ENCODE measurements at places on chromosomes 7 and 10.
A peak's percentile ranks its signal among the peaks of the same experiment; 100 is the strongest.

DNA sequence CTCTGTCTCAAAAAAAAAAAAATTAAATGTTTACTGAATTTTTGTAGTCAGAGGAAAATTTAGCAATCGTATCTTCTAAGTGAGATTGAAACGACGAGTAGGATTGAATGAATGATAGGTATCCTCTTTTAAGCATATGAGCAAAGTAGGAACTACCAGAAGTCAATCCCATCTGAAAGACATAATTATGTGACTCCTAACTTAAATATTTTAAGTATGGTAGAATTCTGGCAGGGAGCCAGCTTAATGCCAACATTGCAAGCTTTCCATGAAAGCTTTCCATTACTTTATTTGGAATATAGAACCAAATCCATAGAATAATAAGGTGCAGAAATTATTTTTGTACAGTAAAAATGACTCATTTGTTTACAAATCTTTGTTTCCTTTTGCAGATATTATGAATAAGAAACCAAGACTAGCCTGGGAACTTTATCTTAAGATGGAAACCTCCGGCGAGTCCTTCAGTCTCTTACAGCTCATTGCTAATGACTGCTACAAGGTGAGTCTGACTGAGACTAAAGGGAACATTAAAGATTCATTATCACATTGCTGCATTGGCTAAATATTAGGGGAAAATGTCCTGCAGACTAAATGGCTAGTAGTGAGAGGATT lies 50.2 kb upstream of the UBN2 start:
- DNase-seq = no peak

- peak; percentile 67 for DNase-seq
Observed at GRCh38 chr10:26890956-26891355, 30.2 kb upstream of the ABI1 start.

DNA sequence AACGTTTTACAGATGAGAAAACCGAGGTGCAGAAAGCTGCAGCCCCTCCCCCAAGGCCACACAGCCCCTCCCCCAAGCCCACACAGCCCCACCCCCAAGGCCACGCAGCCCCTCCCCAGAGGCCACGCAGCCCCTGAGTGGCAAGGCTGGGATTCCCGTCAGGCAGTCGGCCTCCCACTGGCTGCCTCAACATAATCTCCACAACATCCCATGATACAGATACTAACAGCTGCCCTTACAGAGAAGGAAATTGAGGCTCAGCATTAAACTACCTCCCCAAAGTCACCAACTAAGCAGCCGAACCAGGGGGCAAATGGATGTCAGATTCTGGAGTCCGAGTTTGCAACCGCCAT lies 15.9 kb downstream of the SH3PXD2A start:
- no peak for DNase-seq

DNA sequence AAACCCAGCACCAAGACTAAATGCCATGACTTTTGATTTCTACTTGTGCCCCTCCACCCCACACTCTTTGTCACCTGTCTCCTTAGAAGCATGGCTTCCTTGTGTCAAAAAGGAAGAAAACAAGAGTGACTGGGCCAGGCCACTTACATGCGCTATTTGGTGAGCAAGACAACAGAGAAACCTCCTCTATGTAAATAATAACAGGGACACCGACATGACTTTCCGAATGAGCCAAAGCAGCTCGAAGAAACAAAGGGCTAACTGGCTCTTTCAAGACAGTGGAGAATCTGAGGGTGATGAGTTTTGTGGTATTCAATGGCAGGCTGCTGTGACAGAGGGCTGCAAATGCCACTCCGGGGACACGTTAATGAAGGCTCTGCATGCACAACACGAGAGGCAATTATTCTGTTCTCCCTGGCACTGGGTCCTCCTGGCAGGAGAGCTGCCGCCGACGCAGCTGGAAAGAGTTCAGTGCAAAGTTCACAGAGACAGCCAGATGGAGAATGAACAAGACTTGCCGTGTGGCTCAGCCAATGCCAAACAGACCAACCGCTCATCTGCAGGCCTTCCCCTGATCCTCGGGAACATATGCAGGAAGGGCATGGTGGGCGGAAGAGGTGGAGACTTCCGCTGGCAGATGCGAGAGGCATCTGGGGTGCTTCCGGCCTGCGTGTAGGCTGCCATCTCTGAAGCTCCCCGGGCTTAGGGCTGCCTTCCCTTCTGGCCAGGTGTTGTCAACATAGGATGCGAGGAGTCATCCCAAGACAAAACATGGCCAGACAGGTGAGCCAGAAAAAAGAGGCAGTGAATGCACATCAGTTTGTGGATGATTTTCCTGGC lies 59.1 kb upstream of the SMNDC1 start:
- no peak for DNase-seq

GRCh38 chr7:44654255-44654796 lies 47.9 kb downstream of the OGDH start:
- no peak for DNase-seq

DNA sequence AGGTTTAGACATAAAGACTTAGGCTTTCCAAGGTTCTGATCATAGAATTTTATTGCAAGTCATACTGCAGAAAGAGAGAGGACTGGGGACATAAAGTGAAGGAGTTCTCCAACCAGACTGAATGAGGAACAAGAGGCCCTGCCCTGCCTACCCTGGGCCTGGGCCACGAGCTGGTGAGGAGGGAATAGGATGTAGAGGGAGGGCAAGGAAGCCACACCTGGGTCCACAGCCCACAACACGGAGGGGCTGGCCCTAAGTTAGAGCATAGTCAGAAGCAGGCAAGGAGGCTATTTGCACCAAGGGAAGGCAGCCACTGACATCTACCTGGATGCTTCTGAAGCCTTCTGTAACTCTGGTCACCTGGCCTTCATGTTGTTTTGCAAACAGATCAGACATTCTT lies 82.2 kb upstream of the CXCL12 start:
- DNase-seq = no peak

DNA sequence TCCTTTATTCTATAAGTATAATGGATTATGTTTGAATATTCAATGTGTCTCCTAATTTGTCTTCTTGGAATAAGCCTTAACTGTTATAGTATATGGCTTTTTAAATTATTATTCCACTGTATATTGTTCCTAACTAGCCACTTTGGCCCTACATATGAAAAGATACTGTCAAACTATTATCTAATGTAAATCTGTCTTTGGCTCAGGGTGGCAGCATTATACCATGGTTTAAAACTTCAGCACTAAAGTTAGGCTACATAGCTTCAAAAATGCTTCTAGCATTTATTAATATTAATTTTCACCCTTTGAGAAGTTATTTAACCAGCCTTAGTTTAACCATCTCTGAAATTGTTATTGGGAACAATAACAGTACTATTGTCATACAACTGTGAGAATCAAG lies 543.1 kb upstream of the MBL2 start:
- no peak for DNase-seq

DNA sequence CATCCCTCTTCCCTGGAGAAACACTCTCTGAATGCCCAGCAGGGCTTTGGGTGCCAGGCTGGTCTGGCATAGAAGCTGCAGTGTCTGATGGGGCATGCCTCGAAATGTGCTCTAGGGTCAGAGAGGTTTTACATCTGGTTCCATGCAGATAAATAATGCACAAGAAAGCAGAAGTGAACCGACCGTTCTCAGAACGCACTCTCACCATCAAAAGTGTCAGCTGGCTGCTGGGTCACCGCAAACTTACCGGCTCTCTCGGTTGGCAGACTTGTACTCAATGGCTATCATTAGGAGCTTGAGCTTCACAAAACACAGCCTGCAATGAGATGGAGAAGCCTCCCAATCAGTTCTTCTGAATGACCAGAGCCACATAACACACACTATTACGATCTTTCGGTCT lies 610.0 kb downstream of the KCNMA1 start:
- no peak for DNase-seq

DNA sequence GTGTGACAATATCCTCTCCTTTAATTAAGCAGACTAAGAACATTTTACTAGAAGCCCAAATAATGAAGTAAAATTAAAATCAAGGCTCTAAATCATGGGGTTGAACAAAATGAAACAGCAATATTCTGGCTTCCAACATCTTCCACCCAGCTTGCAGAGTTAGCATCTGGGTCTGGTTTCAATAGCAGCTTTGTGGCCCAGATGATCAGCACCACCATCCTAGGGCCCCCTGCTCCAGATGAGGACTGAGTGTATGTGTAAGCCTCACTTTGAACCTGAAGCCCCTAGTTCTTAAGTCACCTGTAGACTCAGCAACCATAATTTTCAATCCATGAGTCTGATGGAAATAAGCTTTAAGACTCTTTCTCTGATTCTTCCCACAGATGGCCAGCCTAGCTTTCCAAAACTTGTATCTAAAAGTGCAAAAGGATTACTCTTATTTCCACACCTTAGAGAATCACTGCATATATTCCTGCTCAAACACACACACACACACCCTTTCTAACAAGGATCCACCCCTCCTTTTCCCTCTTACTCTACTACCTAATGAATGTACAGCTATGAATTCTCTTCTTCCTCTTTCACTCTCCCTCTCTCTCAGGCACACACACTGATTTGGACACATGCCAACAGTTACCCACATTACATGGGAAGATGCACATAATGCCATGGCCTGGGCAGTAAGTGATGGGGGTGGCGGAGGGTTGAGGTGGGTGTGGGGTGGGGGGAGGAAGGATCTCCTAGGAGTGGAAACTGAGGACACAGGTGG lies 3.5 kb downstream of the DENND11 start:
- no peak for DNase-seq

- no peak for DNase-seq
Observed at GRCh38 chr7:43456200-43456599, 126.7 kb upstream of the STK17A start.

GRCh38 chr10:12271210-12271540 lies 75.2 kb downstream of the CDC123 start:
- DNase-seq = no peak

DNA sequence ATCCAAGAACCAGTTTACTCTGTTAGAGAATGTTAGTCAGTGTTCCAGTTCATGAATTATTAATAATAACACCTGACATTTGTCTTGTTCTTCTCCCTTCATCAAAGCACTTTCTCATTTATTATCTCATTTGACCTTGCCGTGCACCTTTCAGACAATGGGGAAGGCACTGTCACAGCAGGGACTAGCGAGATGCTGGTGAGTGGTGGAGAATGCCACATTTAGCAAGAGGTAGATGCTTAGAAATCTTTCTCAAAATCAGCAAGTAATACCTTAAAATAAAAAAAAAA lies 34.2 kb upstream of the XRCC2 start:
- DNase-seq = no peak

- DNase-seq = no peak
Observed at GRCh38 chr10:124942317-124943169, 620 bp downstream of the ZRANB1 start.

DNA sequence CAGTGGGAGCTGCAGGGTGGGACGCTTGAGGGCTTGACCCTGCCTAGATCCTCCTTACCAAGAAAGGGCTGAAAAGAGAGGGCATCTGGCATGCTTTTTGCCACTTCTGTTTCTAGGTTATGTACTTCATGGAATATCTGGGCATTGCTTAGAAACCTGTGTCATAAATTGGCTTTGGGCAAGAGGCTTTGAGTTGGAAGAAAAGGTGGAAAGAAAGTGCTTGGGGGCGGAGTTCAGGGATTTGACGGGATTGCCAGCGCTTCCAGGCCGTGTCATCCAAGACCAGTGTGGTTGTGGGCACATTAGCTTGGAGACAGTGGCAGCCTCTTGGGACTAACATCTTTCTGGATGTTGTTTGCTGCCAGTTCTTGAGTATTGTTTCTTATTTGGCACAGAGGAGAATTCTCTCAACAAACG lies 825 bp downstream of the ZNF862 start:
- no peak for DNase-seq

GRCh38 chr10:33703501-33704213 lies 369.2 kb upstream of the NRP1 start:
- no peak for DNase-seq

DNA sequence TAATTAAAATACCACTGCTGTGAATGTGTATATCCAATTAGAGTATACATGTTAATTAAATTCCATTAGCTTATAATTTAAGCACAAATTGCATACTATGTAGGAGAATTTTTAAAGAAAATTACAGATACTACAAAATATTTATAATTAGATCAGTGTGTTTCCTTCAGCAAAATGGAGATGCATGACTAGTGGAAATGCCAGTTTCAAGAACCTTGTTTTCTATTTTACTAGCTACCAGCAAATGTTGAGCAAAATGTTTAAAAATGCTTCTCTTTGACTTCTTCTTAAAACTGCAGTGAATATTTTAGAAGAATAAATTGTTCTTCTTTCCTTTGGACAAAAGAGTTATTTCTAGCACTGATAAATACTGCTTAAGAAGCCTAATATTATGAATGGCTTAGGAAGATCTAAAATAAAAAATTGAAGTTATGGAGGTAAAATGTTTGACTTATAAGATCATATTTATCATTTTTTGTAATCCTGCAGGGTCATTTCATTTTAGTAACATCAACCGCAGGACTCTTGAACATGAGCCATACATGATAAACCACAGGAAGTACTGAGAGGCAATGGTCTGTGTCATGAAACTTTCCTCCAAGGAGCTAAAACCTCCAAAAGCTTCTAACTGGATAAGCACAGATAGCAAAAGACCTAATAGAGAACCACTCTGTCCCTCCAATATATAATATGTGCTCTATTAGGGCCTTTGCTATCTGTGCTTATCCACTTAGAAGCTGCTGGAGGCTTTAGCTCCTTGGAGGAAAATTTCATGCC lies 1066.0 kb upstream of the CELF2 start:
- no peak for DNase-seq

DNA sequence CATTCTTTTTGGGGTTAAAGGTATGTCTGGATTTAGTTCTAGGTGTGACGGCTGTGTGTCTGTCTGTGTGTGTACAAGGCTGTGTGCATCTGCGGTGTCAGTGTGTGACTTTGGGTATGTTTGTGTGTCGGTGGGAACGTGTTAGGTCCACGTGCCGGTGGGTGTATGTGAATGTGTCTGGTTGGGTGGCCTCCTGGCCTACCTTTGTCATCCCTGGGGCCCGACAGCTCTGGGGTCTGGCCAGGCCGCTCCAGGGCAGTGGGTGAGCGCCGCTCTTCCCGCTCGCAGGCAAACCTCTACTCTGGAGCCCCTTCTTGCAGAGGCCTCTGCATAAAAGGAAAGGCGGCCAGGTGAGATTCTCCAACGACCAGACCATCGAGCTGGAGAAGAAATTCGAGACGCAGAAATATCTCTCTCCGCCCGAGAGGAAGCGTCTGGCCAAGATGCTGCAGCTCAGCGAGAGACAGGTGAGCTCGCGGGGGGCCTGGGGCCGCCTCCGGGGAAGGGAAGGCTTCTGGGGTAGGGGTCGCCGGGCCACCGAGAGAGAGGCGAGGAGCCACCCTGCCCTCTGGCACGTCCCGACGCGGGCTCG lies 2.4 kb downstream of the HHEX start:
- DNase-seq = no peak

GRCh38 chr10:99524050-99524666 lies 8.6 kb upstream of the NKX2-3 start:
- DNase-seq = no peak

DNA sequence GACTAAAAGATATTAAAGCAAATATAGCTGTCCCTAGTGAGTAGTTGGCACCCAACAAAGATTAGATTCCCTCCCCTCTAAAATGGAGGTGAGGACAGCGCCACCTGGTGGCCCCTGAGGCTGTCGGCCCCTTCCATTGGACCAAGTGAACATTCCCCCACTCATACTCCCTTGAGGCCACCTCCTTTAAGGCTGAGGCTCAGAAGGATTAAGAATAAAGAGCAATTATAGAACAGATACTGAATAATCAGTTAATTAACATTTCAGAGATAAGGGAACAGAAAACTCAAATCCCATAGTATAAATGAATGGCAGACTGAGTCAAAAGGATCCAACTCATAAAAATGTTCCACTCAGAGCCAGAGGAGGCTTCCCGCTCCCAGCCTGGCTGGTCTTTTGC lies 130.4 kb upstream of the GHITM start:
- DNase-seq = peak; percentile 18
